Ascending aorta (tissue), 2 donors: ENCODE measurements at places on chromosomes 4 and X.

DNA sequence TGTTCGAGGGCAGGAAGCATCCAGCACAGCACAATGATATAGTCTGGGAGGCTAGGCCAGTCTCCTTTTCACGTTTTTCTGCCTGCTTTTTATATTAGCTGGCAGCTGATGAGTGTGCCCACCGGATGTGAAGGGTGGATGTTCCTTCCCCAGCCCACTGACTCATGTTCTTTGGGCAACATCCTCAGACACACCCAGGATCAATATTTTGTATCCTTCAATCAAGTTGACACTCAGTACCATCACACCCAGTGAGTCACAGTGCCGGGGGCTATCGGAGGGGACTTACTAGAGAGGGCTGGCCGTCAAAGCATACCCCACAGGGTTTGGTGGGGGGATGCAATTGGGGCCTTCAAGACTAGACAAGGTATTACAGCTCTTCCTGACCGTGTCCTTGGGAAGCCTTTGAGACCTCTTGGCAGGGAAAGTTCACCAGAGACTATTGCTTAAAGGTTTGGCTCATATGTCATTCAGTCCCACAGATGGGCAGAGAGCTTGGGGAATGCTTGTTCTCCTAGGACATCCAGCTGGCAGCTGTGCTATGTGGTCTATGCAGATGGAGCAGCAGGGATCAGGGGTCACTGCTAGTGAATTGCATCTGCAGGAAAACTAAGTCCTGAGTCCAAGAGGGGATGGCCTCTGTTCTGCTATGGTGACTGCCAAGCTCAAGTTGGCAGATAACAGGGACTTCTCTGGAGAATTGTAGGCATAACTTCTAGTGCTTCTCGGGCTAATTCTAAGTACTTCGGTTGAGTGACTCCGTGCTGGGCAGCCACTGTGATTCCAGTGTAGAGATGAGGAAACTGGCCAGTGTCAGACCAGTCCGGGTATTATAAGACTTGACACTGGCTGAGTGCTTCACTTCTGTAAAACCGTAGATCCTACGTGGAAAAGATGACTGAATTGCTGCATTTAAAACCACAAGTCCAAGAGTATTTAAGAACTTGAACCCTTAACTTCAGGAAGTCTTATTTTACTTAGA, 12.9 kb upstream of the WDR1 start:
- DNase-seq, result no peak

DNA sequence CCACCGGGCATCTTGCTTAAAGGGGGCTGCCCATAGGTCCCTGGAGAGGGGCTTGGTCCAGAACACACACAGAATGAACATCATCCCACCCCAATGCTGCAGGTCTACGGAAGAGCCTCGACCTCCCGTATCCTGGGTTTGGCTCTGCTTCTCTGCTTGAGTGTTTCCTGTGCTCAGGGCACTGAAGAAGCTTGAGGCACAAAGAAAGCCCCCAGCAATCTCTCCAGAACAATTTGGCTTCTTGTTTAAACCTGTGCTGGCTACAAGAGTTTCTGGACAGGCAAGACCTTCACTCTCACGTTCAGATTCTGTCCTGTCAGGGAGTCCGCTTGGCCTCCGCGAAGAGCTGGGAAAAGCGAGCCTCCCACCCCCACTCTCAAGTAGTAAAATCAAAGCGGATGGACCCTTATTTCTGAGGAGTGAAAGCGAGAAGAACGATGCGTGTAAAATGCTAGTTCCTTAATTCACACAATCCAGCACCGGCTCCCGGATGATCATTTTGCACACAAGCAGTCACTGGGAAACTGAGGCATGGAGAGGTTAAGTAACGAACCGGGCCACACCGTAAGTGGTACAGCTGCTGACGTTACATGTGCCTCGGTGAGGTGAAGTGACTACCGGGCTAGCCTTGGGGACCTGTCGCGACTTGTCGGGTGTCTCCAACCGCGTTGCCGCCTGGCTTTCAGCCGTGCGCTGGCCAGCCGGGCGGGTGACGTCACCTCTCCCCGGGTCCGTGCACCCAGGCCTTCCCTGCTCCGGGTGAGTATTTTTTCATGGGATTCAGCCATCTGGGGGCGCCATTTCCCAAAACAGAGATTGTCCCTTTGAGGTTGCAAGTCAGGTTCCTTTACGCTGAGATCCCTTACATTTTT, 3.1 kb upstream of the SFRP2 start:
- no peak for DNase-seq

DNA sequence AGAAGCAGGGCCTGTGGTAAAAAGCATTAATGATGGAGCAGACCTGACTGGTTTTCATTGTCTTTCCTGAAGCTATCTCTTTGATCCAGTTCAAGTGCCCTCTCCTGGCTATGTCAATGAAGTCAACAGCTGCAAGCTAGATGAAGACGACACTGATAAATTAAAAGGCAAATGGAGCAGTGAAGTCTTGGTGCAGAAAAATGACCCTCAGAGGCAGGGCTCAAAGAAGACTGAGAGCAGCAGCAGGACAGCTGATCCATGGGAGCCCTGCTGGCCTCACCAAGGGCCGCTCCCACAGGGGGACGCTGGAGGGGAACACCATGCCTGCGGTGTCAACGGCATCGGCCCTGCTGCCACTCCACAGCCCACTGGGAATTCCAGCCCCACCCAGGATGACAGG, 96.2 kb downstream of the RELL1 start:
- DNase-seq, result no peak

GRCh38 chr4:121688701-121689100, 8.1 kb downstream of the ANXA5 start:
- DNase-seq, result no peak

DNA sequence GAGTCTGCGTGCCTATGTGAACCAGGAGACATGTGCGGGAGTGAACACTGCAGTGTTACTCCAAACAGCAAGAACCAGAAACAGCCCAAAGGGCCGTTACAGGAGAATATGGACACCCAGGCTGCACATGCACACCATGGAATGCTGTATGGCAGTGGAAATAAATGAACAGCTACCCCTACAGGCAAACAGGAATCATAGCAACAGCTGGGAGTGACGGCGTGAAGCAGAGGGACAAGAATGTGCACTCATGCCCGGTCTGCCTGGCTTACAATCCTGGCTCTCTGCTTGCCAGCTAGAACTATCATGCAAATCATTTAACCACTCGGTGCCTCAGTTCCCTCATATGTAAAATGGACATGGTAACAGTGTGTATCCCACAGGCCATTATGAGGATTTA, 16.6 kb downstream of the GPKOW start:
- no peak for DNase-seq

DNA sequence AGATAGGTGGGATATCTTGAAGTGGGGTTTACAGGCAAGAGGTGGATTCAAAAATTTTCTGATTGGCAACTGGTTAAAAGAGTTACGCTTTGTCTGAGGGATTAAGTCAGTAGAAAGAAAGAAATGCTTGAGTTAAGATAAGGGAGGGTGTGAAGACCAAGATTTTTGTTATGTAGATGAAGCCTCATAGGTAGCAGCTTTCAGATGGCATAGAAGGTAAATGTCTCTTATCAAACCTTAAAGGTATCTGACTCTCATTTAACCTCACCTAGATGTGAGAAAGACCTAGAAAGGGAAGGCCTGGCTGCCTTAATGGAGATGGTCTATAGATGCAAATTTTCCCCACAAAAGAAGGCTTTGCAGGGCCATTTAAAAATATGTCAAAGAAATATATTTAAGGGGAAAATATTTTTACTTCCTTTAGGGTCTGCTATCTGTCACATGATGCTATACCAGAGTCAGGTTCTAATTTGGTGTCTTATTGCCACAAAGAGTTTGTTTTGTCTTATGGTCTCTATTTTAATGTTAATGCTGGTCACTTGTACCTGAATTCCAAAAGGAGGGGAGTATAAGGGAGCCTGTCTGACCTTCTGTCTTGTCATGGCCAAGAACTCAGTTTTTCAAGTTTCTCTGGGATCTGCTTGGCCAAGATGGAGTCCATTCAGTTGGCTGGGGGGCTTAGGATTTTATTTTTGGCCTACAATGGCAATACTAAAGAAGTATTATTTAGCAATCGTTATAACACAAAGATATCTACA, 699.1 kb upstream of the AMOT start:
- DNase-seq, result no peak

DNA sequence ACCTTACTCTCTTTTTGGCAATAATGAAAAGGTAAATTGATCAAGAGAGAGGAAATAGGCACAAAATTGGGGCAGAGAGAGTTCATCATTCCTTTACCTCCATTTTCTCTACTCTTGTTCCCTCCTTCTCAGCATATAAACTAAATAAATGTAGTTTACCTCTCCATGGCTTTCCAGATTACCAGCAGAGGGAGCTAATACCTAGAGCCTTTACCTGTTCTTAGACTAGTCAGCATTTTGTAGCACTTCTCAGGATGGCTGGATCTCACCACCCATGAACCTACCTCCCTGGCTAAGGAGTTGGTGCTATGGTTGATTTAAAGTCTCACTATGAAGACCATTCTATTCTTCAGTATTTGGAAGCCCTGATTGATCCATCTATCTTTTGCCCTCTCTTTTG, 15.7 kb downstream of the OFD1 start:
- DNase-seq, result no peak

DNA sequence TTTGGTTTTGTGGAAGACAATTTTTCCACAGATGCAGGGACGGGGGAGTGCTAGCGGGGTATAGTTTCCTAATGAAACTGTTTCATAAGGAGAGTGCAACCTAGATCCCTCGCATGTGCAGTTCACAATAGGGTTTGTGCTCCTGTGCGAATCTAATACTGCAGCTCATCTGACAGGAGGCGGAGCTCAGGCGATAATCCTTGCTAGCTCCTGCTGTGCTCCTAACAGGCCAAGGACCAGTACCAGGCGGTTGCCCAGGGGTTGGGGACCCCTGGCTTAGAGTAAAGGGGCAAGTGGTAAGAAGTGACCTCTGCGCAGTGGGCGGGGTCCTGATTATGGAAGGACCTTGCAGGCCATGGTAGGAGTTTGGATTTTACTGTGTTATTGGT, 3.8 kb downstream of the SCML1 start:
- no peak for DNase-seq

DNA sequence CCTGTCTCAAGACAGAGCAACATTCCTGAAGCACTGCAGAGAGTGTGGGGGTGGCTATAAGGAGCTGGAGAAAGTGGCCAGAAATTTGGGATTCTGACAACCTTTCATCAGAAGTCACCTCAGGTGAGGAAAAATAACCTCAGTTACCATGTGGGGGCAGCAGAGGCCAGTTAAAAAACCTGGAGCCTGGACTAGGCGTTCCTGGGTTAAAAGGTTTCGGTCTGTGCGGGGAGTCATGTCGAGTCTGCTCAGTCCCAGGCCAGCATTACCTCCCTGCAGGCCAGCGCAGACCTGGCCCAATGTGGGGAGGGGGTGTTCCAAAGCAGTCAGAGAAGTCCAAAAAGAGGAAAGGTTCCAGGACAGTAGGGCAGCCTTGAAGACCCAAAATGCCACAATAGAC, 10.9 kb upstream of the NALF2 start:
- no peak for DNase-seq

GRCh38 chrX:68098431-68098830, 334.9 kb downstream of the OPHN1 start:
- no peak for DNase-seq

DNA sequence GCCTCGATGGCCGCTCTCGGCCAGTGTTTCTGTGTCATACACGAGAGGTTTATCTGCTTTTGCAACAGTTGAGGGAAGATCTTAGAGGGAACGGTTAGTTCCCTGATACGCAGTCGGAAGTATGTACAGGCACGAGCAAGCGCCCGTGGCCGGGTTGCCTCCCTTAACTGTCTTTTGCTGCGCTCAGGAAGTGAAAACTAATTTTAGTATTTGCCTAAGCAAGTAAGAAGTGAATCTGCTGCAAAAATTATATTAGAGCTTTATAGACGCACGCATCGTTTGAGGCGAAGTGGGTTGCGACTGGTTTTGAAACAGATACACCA, 695 bp downstream of the MTM1 start:
- no peak for DNase-seq

DNA sequence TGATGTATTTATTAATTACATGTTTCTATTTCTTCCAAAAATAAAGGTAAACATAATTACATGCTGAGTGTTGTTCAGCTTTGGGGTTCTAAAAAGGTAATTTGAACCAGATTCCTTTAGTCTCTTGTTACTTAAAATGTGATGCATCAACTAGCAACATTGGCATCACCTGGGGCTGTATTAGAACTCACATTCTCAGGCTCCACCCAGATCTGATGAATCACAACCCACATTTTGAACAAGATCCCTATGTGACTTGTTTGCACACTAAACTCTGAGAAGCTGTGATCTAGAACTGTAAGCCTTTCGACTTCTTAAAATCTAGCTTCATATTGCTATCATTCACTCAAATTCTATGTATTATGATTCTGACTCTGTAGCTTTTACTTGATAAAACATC, 23.0 kb upstream of the HS3ST1 start:
- DNase-seq, result no peak

- DNase-seq, result no peak
Measured at GRCh38 chrX:68794461-68794860, 34.4 kb upstream of the EFNB1 start.

GRCh38 chr4:61938250-61938846, 738.2 kb downstream of the ADGRL3 start:
- no peak for DNase-seq

DNA sequence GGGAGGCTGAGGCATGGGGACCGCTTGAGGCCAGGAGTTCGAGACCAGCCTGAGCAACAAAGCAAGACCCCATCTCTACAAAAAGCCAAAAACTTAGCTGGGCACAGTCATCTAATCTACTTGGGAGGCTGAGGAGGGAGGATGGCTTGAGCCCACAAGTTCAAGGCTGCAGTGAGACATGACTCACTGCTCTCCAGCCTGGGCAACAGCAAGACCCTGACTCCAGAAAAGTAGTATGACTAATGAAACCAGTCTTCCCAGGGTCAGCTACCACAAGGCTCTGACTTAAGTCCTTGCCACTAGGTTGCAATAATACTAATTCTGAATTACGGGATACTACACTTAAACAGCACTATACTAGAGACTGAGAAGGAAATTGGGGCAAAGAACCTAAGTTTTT, 33.1 kb downstream of the ERVMER34-1 start:
- DNase-seq, result no peak

DNA sequence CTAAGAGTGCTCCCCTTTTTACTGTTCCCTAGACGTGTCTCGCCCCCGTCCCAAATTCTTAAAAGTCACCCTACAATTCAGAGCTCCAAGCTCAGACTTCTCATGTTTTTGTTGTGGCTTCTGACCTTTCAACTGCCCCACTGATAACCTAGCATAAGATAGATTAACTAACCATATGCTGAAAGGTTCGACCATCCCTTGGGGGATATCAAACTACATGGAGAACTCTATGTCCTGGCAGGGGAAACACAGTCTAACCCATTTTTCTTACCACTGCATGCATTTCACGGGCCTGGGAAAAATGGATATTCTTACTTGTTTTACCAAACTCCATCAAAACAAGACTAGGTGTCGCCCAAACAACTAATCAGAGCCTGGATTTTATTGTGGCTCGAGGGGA, 236.4 kb upstream of the MID1 start:
- DNase-seq, result no peak

DNA sequence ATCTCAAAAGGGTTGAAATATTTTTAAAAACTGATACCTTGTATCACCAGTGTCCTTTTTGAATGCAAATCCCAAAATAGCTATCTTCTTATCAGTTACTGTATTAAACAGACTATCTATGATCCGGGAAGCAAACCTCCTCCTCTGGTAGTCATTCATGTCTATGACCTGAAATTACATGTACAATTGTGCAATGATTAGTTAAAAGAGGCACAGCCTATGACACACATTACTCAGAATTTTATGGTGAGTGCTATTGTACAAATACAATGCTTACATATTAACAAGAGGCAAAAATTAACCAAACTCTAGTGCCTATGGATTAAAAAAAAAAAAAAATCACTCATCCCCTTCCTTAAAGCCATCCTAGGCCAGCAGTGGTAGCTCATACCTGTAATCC, 21.7 kb downstream of the UGDH start:
- DNase-seq, result no peak

- no peak for DNase-seq
Measured at GRCh38 chrX:68842351-68842750, 13.5 kb downstream of the EFNB1 start.
